ENCODE measurements at places on chromosomes 7 and 10.
A peak's percentile ranks its signal among the peaks of the same experiment; 100 is the strongest.

DNA sequence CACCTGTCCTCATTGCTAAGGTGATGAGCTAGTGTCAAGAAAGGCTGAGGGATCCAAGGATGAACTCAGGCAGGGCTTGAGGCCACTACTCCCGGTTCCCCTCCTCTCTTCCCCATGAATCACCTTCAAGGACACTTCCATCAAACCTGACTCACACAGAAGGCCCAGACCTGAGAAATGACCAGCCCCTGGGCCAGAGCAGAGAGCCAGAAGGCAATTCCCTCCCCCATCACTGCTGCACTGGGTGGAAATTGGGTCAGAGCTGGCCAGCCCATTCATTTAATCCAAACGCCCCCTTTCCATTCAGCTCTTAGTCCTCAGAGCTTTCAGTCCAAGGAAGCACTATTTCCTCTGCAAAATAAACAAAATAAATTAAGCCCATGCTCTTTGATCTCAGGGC lies 182.0 kb downstream of the KCNMA1 start:
- no peak for DNase-seq

DNA sequence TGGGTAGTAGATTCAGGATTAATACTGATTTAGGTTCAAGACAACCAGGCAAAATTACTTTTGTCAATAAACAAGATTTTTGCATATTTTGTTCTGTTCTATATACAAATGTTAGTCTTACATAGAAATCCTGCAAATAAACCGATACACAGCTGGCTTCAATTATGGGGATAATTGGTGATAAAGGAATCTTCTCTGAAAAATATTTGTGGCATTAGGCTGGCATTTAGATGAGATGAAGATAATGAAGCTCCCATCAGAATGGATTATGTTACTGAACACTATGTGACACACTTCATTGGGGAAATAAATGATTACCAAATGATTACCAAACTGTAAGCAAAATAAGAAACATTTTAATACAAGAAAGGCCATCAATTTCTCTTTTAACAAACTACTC lies 65.8 kb downstream of the NT5C2 start:
- peak; percentile 43 for DNase-seq

DNA sequence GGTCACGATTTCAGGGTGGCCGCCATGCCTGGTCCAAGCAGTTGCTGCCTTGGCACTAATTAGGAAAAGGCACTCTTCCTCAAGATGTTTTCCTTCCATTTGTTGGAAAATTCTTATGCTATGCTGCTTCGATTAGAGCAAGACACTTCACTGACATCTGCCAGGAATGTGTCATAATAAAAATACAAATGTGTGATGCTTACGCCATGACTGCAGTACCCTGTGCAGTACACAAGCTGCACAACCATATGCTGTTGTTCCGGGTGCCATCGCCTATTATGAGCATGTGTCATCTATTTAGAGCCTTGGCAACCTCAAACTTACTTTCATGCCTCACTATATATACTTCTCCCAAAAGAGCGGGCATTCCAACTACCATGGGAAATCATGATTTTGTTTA lies 14.9 kb upstream of the MPP7 start:
- DNase-seq = peak; percentile 70

DNA sequence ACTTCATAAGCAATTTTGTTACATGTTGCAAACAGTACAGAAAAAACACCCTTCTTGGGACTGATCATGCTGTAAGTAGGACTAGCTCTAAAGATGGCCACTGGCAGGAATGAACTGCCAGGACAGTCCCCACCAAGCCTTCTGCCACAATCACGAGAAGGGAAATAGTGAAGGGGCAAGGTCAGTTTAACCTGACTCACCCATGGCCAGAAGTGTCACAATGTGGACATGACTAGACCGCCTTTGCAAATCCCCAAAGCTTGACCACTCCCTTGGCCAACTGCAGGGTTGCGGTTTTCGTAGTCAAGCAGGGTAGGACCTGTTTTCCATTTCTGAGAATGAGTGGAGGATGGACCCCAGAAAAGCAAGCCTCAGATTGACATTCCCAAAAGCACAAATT lies 19.4 kb upstream of the FRAT2 start:
- DNase-seq = no peak

DNA sequence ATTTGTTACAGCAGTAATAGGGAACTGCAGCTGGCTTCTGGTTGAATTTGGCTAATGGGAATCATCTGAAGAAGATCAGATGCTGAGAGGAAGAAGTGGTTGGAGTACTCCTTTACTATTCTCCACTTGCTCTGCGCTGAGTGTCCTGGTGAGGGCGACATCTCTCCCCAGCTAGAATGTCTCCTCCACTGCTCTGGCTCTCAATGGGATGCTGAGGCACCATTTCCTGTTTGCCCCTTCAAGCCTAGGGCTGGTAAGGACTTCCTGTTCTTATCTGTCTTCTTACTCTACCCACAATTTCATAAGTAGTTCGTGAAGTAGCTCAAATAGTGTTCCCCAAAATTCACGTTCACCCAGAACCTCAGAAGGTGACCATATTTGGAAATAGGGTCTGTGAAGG lies 43.2 kb upstream of the TES start:
- no peak for DNase-seq

DNA sequence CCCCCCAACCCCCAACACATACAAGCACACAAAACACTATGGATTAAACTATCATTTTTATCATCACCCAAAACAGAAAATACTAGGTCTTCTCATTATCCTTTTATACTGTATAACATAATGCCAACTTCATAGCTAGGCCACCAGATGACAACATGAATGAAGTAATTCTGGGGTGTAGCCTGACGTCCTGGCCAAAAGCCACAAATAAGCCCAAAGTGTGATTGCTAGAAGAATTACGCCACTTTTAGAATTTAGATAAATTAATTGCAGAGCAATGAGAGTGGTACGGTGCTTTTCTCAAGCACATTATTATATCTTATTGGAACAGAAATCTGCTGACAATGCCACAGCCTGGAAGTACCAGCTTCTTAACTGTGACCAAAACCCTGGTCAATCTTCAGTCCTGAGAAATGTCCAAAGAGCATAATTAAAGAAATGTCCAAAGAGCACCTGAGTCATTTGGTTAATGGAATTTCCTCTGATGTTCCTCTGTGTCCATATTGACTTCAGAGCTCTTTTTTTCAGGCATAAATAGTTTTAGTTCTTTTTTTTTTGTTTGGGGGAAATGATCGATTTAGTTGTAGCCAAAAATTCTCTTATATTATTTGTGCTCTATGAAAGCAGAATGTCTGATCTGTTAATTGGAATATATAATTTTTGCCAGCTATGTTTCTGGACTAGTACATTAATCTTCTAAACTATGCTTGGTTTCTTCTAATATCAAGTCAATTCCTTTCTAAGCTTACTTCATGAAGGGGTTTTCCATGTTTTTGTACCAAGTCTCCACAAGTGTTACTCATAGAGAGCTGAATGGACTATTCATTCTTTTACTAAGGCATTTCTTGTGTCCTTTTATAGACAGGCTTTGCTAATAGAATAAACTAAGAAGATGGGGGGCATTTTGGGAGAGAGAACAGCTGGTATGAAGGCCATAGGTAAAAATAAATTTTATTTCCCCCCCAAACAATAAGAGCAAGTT lies 233.4 kb upstream of the SLC26A5 start:
- peak; percentile 15 for DNase-seq

DNA sequence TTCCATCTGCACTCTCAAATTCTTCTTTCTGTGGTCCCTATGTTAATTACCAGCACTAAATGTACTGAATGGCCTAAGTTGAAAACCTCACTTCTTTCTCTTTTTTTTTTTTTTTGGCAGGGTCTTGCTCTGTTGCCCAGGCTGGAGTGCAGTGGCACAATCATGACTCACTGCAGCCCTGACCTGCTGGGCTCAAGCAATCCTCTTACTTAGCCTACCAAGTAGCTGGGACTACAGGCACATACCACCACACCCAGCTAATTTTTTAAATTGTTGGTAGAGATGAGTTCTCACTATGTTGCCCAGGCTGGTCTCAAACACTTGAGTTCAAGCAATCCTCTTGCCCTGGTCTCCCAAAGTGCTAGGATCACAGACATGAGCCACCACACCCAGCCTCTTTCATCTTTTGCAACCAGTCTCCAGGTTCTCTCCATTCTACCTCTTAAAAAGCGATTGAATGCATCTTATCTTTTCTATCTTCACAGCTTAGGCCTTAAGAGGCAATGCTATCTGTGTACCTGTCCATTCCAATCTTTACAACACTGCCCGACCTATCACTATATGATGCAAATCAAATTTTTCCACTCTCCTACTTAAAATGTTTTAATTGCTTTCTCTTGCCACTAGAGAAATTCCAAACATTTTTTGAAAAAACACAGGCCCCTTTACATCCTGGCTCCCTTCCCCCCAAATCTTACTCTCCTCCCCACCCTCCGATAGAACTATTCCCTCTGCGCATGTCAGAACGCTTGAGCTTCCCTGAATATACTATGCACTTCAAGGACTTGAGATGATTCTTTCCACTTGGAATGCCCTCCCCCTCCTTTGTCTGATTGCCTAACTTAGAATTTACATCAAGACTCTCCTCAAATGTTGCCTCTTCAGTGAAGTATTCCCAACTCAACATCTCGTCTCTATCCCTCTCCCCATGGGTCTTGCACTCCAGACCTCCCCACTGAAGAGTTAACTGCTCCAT lies 6.0 kb downstream of the ICA1 start:
- no peak for DNase-seq

DNA sequence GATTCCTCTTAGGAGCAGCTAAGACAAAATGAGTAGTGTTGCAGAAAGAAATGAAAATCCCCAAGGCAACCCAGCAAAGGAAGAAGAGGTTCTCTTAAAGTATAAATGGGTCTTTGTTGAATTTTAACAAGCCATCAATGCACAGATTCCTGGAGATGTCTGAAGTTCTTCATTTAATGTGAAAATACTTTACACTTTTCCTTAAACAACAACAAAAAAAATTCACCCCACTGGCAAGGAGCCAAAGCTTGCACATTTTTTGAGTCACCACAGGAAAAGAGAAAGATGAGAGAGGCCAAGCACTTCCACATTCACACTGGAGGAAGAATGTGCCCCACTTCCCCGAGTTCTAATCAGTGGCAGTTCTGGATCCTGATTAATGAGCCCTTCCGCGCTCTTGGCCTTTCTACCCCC lies 286.4 kb upstream of the MEOX2 start:
- peak; percentile 61 for DNase-seq

DNA sequence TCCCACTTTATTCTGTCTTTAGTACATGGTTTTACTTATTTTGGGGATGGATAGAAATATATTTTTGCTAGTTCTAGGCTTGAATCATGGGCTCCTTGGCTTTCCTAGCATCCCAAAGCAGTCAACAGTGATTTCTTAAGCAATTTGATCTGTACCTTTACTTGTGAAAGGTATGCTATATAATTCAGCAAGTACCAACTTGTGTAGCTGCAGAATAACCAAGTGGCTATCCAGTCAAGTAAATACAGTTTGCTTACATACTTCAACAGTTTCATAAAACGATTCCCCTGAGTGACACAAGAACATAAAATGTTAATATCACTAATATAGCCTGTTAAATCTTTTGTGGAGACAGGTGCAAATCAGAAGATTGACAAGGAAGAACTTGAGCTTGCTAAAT lies 67.2 kb downstream of the PODXL start:
- DNase-seq = no peak

GRCh38 chr7:114309729-114310128 lies 104.9 kb upstream of the FOXP2 start:
- DNase-seq = no peak

DNA sequence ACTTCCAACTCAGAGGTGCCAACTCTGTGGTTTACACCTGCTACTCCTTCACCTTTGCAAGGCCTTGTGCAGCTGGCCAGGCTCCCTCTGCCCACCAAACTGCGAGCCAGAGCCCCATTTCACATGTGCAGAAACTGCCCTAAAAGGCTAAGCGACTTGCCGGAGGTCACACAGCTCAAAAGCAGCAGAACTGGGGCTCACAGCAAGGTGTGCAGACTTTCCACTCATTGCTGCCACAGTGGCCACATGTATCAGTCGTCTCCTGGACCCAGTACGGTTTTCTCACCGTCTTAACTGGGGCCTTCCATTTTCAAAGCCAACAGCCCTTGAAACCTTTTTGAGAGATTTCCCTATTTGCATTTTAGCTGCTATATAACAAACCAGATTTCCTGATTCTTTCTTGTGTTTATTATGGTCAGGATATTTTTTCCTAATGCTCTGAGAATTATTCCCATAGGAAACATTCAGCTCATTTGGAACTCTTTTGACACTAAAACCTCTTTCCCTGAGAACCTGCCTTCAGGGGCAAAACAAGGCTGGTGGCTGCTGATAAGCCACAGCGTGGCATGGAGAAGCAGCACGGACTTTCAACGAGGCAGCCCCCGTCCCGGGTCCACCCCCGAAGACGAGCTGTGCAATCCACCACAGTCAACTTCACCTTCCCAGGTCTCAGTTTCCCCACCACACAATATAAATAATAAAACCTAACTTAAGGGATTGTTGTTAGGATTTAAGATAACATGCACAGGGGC lies 29.9 kb downstream of the SORBS1 start:
- DNase-seq = no peak

DNA sequence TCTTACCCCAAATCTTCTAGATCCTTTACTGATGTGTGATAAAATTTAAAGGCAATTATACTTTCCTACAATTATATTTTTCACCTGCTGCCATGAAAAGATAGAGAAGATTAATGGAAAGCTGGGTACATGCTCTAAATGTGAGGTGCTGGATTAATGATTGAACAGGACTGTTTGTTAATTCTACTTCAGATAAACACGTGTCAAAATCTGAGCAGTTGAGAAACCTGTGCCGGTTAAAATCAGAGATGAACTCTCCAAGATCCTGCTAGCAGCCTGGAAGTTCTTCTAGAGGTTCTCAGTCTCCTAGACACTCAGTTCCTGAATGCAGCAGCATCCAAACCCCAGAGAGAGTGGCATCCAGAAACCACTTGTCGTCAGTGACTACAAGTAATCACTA lies 69.2 kb downstream of the INHBA start:
- no peak for DNase-seq

DNA sequence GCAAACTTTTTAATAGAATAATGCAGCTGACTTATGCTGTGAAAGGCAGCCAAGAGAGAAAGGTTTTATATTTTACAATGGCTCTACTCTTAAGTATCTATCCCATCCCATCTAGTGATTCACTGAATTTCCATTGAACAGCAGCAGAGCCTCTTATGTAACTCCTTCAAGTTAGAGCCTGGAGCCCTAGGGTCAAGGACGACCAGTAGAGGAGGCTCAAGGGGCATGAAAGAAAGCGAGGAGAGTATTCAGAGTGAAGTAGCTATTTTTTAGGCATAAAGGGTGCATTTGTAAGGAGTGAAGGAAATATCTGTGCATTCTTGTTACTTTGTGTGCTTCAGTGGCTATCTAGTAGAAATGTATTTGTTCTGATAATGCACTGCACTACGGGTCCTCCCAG lies 180.2 kb upstream of the TPK1 start:
- DNase-seq = no peak

DNA sequence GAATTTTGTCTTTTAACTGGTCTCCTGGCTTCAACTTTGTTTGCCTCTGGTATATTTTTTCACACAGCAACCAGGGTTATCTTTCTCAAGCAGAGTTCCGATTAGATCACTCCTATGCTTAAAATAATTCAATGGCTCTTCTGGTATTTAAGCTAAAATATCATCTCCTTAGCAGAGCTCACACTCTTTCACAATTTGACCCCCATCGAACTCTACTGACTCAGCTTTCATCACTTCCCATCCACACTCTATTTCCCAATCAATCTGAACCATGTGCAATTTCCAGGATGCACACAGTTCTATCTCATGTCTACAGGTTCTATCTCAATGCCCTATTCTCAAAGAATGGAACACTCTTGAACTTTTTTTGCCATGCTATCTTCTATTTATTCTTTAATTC lies 809.5 kb downstream of the GRID1 start:
- DNase-seq = peak; percentile 23
